ENCODE measurements at places on chromosomes 5 and 9.

DNA sequence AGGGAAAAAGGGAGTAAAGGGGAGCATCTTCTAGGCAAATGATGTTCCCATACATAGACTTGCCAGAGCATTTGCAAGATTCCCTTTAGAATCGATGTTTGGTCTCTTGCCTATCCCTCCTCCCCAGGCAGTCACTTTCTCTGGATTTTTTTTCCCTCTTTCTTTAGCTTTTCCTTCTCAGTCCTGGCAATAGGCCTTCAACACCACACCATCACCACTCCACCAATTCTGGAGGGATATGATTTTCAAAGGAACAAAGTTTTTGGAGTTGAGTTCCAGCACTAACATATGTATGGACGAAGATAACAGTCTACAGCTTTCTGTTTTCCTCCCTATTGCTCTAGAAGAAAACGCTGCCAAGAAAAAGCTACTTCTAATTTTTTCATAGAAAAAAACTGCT lies 377.4 kb downstream of the PDE4D start:
- DNase-seq = no peak

DNA sequence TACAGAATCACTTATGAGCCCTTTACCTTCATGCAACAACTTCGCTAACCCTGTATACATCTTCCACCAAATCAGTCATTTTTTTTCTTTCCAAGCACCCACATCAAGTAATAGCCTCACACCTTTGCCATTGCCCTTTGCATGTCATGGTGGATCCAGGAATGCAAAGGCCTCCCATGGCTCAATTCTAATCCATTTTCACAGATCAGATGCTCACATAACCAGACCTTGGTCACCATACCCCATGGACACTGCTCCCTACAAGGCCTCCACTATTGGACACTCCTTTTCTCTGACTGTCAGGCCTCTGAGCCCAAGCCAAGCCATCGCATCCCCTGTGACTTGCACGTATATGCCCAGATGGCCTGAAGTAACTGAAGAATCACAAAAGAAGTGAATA lies 179.5 kb downstream of the RASEF start:
- DNase-seq = no peak

- DNase-seq = no peak
Measured at GRCh38 chr5:159878988-159879471, 37.3 kb upstream of the ADRA1B start.

DNA sequence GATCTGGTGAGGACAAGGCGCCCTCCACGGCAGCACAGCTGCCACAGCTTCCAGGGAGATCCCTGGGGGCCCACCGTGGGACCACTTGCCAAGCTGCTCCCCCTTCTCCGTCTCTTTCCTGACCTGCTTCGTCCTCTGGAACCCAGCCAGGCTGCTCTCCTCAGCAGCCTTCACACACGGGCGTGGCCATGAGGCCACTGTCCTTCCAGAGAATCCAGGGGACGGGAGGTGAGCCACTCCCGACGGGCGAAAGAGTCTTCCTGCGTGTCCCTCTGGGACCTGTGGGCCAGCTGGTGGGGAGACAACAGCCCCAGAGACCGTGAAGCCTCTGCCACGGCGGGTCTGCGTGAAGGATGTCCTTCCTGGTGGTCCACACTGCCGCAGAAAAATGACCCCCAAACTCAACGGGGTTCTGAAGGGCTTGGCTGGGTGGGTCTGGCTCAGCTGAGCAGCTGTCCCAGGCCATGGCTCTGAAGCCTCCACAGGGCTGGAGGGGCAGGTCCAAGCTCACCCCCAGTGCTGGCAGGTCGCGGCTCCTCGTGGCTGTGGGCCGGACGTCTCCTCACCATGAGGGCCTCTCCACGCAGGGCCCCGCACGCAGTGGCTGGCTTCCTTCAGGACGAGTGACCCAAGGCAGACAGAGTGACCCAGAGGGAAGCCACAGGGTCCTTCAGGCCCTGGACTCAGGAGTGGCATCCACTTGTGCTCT lies 47.4 kb upstream of the NKD2 start:
- no peak for DNase-seq

- DNase-seq = no peak
Measured at GRCh38 chr9:137083394-137084004, 3.3 kb upstream of the MAN1B1 start.
